ENCODE measurements at places on chromosomes 4 and X. TPM values are rescaled to one million over a fixed set of nuclear protein-coding genes. Genes with fewer than 3 reads are reported as not detected.

MAGED4 gene
- total RNA-seq, result 1.3 TPM

CFAP47 gene
- total RNA-seq, result not detected

ATOH1 gene
- not detected for total RNA-seq

TCEANC gene
- 2.9 TPM for total RNA-seq

SHISA3 gene
- total RNA-seq, result 8.8 TPM

SLC26A1 gene
- total RNA-seq, result 0.27 TPM

GTPBP6 gene
- 55.6 TPM for total RNA-seq

PRKG2 gene
- 16.6 TPM for total RNA-seq

Measured in left cardiac atrium (tissue), 4 donors.